ENCODE measurements at places on chromosomes 3 and 15.

GRCh38 chr3:16513141-16514020 lies at the start of gene RFTN1:
Gene RFTN1, minus strand, starts transcription at chr3:16513699. Its CDS starts 19,830 bp downstream, at chr3:16493869.
- peak; percentile 25 for DNase-seq

DNA sequence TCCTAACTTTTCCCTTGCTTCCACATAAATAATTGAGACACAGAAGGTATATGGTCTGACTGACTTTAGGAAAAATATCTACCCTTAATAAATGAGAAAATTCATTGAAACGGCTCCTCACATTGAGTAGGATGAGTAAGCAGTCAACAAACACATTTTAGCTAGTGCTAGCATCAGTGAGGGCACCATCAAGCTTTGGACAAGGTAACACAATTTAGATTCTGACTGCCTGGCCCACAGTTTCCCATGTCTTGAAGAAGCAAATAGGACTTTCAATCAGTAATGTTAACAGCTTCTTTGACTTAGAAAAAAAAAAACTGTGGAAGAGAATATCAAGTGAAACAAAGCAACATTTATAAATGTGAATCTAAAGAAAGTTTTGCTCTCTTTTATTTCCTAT lies 70.1 kb upstream of the MBNL1 start:
- DNase-seq, result no peak

GRCh38 chr3:43638594-43639447 lies 17.0 kb upstream of the ANO10 start:
- no peak for DNase-seq

- DNase-seq, result no peak
Measured at GRCh38 chr3:61562042-61562720, 810 bp downstream of the PTPRG start.

- no peak for DNase-seq
Measured at GRCh38 chr3:12405432-12406272, 78.6 kb upstream of the TSEN2 start.

DNA sequence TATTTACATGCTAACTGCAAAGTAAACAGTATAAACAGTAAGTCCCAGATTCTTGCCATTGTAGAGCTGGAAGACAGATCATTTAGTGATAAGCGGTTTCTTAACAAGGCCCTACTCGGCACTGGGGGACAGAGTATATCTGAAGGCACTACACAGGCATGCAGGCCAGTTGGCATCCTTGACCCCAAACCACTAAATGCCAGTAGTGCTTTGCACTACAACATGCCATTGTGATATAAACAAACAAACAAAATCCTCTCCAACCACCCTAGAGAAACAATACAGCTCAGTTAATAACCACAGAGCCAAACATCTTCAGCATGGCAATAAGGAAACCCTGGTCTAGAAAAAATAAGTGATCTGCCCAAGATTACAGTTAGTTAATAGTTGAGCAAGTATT lies 5.3 kb downstream of the AQR start:
- no peak for DNase-seq

GRCh38 chr15:63166219-63166618 lies 8.9 kb upstream of the RPS27L start:
- no peak for DNase-seq

DNA sequence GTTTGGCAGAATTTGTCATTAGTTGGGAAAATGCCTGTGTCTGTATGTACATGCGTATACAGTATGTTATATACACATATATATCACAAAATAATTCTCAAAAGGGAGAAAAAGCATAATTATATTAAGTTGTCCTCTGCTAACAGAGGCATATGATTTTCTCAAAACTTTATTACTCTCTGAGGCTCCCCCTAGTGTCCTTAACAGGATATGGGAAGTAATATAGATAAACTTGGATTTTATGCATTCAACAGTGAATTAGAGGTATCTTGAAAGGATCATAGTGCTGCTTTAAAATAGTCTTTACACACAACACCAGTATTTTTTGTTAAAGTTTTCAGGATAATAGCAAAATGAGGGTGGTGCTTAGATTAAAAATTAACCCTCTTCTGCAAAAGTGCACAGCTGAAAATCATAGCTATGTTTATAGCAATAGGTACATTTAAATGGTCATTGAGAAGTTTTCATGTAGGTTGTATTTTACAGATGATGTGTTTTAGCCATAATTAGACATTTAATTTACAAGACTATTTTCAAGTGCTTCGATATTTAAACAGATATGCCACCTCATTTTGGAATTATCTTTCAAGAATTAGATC lies 454.0 kb upstream of the ROBO2 start:
- DNase-seq, result no peak

- peak; percentile 57 for DNase-seq
Measured at GRCh38 chr3:39146611-39147591, 6.5 kb downstream of the CSRNP1 start.

DNA sequence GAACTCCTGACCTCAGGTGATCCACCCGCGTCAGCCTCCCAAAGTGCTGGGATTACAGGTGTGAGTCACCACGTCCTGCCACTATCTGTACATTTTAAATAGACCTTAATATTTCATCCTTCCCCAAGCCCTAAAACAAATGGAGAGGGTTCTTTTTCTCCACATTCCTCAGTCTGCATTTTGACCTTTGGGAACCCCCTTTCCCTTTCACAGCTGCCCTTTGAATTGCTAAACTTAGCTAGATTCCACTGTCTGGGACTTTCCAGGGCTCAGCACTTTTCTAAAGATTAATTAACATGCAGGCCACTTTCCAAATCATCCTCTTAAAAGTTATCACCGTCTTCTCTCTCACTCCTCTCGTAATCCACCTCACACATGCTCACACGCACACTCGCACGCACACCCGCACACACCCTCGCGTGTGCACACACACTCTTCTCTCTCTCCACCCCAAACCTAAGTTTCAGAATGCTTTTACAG lies 124.2 kb downstream of the TMCO5A start:
- no peak for DNase-seq

DNA sequence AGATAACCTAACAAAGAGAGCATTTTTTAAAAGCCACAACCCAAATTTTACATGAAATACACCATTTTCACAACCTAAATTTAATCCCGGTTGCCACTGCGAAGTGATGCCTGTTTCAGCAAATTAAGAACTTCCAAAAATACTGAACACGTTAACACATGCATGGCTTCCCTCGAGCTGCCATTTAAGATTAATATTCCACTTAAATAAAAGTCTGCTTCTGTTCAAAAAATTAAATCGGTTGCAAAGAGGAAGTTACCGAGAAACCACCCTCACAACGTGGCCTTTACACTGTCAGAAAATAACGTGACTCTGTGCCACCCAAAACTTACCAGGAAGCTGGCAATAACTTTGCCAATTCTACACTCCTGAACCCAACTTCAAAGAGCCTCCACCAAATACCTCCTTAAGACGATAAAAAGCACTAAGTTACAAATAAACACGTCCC lies 1.2 kb downstream of the TBL1XR1 start:
- no peak for DNase-seq

- DNase-seq, result no peak
Measured at GRCh38 chr15:26125664-26126063, 262.5 kb upstream of the ATP10A start.

DNA sequence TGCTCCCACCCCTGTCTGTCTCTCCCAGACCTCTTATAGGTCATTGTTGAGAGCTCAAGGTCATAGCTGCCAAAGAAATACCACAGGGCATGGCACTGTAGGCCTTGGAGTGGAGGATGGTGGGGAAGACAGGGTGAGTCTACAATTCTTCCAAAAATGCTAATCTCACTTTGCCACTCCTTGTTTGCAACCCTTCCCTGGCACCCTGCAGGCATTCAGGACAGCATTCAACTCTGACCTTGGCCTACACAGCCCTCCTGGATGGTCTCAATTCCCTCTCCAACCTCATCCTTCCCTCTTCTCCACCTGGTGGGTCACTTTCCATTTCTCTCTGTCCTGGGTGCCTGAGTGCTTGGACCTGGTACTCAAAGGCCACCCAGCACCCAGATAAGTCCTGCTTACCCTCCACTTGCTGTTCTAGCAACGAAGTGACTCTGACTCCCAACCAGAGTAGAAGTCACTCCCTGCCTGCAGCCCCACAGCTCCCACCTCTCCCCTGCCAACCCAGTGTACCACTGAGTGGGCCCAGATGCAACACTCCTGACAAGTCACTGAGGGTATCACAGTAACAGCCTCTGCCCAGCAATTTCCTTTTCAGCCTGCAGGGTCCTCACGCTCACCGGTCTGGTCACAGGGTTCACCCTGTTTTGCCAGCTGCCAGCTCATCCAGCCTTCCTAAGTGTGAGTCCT lies 36.6 kb downstream of the AMOTL2 start:
- no peak for DNase-seq

GRCh38 chr15:62753518-62754221 lies 288.9 kb upstream of the TPM1 start:
- DNase-seq, result no peak

- DNase-seq, result no peak
Measured at GRCh38 chr15:60009980-60010732, 6.0 kb downstream of the FOXB1 start.

- no peak for DNase-seq
Measured at GRCh38 chr15:75355369-75355768, 8.5 kb downstream of the NEIL1 start.

- DNase-seq, result no peak
Measured at GRCh38 chr15:95394186-95395067, 936.1 kb upstream of the NR2F2 start.

- no peak for DNase-seq
Measured at GRCh38 chr3:45464336-45465170, 76.2 kb downstream of the LARS2 start.

GRCh38 chr3:53843195-53844177 lies 2.7 kb downstream of the CHDH start:
- no peak for DNase-seq

DNA sequence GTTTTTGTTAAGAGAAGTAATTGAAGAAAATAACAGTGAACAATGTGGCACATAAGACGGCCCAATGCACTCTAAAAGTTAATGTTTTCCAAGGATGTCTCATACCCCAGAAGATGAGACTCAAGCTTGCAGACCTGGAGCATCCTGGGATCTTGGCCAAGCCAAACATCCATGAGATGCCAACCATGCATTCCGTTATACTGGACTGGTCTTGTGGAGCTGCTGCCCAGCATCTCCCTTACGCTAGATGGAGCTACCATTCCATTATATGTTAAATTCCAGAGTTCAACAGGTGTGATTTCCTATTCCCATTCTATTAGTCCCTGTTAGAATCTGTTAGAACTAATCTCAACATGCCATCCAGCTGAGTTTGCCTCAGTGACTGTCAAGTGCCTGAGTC lies 181.8 kb downstream of the PDCD6IP start:
- no peak for DNase-seq

DNA sequence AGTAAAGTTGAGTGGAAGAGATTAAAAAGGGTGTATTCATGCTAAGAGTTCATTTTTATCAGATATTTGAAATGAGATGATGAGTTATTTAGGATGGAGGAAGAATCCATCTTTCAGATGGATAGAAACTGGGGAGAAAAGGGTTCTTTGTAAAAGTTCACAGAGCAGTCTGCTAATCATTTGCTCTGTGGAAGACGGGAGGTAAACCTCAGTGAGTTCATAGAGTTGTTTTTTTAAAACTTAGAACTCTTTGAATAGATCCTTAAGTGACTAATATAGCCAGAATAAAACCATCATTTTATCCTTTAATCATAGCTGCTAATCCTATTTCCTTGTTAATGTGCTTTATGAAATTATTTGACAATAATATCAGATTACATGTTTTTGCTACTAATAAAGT lies 5.1 kb downstream of the RASA2 start:
- DNase-seq, result no peak

DNA sequence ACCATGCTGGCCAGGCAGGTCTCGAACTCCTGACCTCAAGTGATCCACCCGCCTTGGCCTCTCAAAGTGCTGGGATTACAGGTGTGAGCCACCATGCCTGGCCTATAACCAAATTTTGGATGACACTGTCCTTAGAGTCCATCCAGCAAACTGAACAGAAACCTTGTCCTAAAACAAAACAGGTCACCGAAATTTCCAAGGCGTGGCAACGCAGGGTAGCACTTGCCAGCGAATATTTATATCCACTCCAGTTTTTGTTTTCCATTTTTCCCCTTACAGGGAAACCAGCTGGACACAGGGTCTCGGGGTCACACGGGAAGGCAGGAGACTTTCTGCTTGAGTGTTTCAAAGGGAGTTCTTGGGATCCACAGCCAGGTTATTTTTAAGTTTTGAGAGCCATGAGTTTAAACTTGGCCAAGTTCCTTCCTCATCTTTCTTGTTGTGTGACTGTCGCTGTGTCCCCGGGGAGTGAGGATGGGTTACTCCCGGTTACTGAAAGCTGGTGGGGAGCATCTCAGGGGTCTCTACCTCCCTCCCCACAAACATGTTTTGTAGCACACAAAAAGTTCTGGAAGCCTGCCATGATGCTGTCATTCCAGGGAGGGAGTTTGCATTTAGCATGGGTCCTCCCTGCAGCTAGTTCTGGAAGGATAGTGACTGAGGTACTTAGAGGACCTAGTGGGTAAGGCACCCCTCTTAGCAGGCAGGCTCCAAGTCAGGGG lies 12.6 kb downstream of the LIMD1 start:
- DNase-seq, result no peak

- no peak for DNase-seq
Measured at GRCh38 chr15:71288348-71288955, 173.2 kb downstream of the THSD4 start.

DNA sequence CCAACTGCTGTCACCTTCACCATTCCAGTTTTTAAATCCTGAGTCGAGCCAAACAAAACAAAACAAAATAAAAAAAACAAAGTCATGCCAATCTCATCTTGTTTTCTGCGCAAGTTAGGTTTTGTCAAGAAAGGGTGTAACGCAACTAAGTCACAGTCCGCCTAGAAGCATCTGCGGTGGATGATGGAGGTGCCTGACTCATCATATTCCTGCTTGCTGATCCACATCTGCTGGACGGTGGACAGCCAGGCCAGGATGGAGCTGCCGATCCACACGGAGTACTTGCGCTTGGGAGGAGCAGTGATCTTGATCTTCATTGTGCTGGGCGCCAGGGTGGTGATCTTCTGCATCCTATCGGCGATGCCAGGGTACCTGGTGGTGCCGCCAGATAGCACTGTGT lies 162.1 kb downstream of the WDR76 start:
- DNase-seq, result no peak

DNA sequence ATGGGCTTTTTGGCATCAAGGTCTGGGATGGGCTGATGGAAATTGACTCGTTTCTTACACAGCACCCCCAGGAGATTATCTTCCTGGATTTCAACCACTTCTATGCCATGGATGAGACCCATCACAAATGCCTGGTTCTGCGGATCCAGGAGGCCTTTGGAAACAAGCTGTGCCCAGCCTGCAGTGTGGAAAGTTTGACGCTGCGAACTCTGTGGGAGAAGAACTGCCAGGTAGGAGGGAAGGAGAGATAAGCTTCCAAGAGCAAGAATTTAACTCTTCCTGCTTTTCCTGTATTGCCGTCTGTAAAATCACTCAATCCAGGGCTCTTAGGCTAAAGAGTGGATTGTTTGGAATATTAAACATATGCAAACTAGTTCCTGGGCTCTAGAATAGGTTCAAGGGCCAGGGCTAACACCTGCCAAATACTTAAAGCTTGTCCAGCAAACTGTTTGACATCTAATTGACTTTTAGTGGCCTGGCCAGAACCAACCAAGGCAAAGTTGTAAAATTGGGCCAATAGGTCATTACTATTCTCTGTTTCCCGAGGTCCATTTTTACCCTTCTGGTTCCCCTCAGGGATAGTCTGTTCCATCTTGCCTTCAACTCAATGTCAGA lies 113.1 kb upstream of the ZBED2 start:
- no peak for DNase-seq

Data from activated T-helper 1 cell treated with anti-CD3 and anti-CD28 coated beads, Interleukin-2, amount 50 U/mL, for 16 hours (primary cell).